Stimulated activated CD4-positive, alpha-beta T cell treated with anti-CD3 and anti-CD28 coated beads, Interleukin-2, amount 100 ng/mL, for 48 hours (primary cell): ENCODE measurements at places on chromosomes 7 and 10.

DNA sequence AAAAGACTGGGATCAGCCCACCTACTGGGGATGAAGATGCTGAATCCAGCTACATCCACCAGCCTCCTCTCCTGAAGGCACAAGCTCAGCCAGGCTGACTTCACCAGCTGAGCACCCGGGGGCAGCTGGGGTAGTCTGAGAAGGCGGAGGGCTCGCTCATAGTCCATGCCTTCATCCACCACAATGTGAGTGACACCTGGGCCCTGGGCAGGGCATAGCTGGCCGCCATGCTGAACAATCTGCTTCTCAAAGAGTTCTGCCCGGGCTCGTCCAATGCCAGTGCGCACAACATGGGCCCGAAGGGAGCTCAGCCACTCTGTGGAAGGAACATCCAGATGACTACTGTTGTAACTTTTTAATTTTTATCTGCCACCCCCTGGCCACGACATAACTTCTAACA lies 2.2 kb downstream of the POLL start:
- no peak for DNase-seq

DNA sequence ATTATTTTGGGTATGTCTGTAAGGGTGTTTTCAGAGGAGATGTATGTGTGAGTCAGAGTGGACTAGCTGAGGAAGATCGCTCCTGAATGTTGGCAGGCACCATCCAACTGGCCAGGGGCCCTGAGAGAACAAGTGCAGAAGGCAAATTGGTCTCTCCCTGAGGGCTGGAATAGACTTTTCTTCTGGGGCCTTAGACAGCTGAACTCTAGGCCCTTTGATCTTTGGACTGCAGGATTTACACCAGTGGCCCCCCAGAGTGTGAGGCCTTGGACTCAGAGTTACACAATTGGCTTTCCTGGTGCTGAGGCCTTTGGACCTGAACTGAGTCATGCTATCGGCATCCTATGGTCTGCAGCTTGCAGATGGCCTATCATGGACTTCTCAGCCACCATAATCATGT lies 217.2 kb downstream of the REEP3 start:
- DNase-seq: no peak

GRCh38 chr10:64275774-64276173 lies 754.6 kb downstream of the REEP3 start:
- no peak for DNase-seq

- DNase-seq: no peak
Observed at GRCh38 chr10:124095096-124095495, 1.7 kb upstream of the CHST15 start.

GRCh38 chr10:47369251-47369894 lies 14.7 kb downstream of the ZNF488 start:
- DNase-seq: no peak

DNA sequence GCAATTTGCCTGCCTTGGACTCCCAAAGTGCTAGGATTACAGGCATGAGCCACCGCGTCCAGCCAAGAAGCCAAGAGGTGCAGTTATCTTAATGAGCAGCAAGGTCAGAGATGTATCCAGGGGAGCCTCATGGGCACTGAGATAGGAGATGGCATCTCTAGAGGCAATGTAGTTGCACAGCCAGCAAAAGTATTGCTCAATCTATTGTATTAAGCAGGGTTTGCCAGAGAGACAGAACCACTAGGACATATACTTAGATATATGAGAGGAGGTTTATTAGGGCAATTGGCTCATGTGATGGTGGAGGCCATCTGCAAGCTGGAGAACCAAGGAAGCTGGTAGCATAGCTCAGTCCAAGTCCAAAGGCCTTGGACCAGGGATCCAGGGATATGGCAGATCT lies 16.3 kb upstream of the VPS26A start:
- no peak for DNase-seq

GRCh38 chr10:34430685-34431084 lies 384.4 kb downstream of the PARD3 start:
- no peak for DNase-seq

DNA sequence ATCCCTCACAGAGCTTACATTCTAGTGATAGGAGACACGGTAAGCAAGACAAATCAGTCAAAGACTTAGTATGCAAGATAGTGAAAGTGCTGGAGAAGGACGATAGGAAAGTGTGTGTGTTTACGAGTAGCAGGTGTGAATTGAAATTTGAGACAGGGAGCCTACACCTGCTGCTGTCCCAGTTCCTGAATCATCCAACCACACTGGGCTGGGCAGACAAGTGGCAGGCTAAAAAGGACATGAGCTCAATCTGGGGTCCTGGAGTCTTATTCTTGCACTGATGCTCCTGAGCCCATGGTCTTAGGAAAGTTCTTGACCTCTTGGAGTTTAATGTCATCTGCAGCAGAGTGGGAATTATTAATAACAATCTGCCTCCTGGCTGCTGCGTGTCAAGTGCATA lies 16.2 kb downstream of the RBP3 start:
- no peak for DNase-seq

GRCh38 chr7:19175241-19175640 lies 30.0 kb upstream of the FERD3L start:
- DNase-seq: no peak

DNA sequence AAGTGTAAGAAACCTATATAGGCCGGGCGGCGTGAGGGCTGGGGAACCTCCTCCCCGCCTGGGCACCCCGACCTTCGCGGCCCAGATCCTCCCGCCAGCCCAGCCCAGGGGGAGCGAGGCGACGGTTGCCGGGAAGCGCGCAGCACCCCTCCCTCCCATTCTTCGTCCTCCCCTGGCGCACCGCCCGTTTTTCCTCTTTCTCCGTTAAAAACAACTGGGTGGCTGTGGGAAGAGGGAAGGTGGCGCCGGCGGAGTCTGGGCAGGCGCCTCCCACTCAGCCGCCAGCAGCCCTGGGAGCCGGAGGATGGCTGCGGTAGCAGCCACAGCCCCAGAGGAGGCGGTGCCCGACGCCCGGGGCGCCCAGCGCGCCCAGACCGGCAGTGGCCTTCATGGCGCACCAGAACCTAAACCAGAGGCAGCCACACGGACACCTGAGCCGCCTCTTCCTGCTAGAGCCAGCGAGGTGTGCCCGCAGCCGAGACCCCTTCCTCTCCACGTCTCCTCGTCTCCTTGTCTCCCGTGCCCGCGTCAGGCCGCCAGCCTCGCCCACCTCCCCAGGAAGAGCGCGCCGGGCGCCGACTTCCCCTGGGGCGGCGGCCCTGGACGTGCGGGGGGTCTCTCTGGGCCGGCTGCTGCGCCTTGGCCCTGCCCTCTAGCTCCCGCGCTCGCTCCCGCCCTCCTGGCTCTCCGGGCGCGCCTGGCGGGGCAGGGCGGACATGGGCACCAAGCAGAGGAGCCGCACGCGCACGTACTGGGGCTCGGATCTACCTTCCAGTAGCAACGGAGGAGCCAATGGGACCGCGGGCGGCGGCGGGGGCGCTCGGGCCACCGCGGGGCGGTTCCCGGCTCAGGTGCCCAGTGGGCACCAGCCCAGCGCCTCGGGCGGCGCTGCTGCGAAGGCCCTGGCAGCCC lies 32.8 kb upstream of the SFTPD start:
- peak; percentile 19 for DNase-seq

- no peak for DNase-seq
Observed at GRCh38 chr7:489876-490275, 29.8 kb downstream of the PDGFA start.
